SW480 (cell line): ENCODE measurements at places on chromosomes 7 and 10.

DNA sequence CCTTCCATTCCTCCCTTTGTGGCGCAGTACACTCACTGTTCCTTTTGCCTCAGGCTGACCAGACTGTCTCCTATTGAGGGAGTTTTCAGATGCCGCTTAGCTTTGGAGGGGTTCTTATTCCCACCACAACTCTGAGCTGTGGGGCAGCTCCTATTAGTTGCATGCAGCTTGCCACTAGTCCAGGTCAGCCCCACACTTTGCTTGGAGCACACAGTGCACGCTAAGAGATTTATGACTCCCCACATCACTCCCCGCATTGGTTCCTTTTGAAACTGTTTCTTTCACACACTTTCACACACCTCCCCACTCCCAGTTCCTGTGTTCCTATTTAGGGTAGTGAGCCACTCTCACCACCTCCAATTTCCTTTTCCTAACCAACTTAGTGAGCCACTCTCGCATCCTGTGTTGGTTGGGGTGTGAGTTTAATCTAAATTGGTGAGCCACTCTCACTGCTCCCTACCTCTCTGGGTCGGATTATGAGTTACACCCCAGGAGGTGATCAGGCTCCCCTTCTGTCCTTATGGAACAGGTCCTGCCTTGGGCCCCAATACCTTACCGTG, 10.4 kb upstream of the ZNF485 start:
- no peak for DNase-seq

GRCh38 chr10:74754381-74754821, 72.0 kb upstream of the KAT6B start:
- no peak for DNase-seq

- no peak for DNase-seq
Measured at GRCh38 chr7:112615701-112616100, 134.9 kb downstream of the LSMEM1 start.

DNA sequence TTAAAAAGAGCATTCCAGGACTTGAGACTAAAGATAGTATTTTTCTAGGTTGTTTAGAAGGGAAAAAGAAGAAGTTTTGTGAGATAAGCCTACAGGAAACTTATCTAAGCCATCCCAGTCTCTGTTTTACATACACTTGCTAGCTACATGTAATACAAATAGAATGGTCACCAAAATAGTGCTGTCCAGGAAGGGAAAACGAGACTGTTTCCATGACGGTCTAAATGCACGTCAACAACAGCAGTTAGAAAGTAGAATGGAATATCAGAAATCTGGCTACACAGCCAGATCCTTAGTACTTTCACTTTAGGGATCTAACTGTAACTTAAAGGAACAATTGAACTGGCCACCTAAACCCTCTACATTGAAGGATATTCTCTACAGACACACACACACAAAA, 117.6 kb downstream of the TSPAN12 start:
- no peak for DNase-seq

DNA sequence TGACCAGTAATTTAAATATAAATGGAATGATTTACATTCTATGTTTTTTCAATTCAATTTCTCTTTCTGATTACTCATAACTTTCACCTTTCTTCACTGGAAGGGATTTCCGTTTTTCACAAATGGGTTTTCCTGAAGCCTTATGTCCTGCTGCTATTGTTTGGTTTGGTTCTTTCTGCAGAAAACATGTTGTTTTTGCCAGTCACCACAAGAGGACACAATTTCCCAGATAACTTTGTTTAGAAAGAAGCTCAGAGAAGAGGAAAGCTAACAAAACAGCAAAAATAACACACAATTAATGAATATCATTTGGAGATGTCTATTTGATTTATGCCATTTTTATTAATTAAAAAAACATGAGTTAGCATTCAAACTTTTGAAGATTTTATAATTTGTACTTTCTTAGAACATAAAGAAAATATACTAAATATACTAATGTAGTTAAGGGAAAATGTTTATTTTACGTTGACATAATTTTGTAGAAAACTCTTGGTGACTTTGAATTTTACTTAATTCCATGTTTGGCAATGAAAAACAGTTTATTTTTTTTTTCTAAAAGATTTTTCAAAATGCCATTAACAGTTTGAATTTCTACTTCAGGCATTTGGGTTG, 4.6 kb upstream of the TWIST1 start:
- DNase-seq: peak; percentile 74

DNA sequence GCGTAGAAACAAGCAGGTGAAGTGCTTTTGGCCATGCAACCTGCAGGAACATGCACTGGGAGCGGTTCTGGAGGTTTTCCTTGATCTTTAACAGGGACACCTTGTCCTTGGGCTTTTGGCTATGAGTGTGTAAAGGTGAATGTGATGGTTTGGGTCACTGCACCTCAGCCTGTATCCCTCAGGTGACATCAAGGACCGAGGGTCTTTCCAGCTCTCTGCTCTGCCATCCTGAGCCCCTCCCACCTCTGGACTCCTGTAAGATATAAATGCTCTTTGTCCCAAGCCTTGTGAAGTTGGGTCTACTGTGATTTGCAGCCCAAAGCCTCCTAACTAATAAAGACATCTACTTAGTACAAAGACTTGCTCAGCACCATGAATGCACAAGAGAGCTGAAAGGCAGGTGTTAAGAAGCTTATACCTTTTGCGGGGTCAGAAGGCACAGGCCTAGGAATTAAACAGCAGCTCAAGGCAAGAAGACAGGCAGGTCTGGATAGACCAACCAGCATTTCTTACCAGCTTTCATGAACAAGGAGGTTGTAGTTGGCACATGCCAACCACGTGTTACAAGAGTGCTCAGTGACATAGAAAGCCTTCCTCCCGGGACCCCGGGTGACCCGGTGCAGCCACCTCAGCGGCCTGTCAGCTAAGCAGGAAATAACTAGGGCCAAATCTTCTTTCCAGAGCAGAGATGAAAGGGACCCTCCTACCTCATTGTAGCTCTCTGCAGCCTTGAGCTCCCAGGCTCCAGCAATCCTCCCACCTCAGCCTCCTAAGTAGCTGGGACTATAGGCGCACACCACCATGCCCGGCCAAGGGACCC, 89.9 kb downstream of the CARD11 start:
- DNase-seq: no peak

- DNase-seq: no peak
Measured at GRCh38 chr7:86980223-86980622, 79.2 kb downstream of the ELAPOR2 start.

- DNase-seq: no peak
Measured at GRCh38 chr7:39621784-39622411, 1.5 kb upstream of the RALA start.

GRCh38 chr7:141416650-141417270, 134.4 kb upstream of the AGK start:
- no peak for DNase-seq

- DNase-seq: no peak
Measured at GRCh38 chr7:81297317-81297716, 378.5 kb upstream of the SEMA3C start.

DNA sequence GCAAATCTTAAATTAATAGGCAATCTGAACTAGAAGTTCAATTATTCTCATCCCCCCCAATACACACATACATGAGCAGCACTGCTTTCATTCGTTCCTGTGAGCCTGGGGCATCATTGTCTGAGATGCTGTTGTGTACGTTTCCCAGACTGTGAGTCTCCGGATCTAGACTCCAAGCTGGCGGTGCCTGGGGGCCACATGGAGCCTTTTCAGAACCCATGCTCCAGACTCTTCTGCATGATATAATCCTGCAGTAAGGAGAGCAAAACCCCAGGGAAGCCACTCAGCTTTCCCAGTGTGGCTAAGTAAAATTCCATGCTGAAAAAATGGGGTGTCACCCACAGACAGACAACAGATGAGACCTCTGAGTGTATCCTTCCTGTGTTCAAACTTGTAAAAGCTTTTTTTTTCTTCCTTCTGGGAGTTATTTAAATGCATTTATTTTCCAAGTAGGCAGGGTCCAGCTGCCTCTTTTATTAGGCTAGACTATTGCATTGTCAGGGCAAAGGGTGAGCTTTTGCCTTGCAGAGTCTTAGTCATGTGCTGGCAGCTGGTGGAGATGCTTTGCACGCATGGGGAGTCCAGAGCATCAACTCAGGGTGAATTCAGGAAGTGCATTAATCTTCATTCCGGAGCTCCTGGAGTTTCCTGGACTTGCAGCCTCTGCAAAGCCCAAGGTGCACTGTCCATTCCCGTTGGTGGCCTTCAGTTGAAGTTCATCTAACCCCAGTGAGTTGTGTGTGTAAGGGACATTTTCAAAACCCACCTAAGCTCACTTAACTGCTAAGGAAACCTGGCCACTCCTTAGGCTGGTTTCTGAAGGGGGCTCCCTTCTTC, 185.7 kb upstream of the ADO start:
- DNase-seq: no peak

DNA sequence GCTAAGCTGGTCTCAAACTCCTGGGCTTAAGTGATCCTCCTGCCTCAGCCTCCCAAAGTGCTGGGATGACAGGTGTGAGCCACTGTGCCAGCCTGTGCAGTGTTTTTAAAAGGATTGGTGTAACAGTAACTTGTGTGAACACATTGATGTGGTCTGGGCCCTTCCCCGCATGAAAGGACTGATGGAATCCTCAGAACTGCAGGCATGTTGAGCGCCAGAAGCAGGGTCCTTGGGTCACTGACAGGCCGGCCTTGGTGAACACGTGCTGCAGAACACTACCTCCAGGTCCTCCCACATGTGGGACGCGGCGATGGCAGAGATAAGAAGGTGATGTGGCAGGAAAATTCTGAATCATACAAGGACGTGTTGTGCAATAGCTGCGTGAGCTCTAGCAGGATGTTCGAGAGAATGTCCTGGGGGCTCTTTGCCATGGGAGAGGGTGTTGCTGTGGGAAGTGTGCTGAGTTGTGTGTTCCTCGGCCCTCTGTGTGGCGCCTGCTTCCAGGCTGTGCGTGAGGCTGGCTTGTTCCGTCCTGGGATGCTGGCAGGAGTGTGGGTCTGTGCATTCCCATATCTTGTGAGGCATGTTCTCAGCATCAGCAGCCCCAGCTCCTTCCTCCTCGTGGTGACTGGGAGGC, 68.2 kb downstream of the DNAJB6 start:
- peak; percentile 91 for DNase-seq

DNA sequence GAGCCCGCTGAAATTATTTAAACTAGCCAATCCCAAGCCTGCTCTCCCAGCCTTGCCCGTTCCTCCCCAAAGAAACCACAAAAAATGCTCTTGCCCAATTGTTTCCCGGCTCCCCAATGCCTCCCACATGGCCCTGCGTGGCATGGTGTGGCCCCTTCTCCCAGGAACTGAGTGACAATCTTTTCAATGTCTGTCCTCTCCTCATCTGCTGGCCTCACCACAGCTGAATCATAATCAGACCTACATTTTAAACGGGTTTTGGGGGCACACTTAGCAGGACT, 201.5 kb downstream of the PRPF18 start:
- no peak for DNase-seq

DNA sequence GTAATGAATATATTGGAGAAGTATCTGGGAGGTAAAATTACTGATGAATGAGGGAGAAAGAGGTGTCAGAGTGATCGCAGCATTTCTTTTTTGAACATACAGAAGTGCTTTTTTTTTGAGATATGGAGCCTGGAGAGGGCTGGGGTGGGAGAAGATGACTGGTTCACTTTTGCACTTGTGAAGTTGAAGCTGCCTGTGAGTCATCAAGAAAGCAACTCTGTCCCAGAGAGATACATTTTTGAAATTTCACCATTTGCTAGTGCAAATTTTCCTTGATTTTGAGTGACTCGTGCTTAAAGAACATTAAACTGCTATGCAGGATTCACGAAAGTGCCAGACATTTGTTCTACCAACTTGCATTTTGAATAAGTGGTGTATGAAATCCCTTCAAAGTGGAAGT, 81.8 kb downstream of the ADRA2A start:
- no peak for DNase-seq

- no peak for DNase-seq
Measured at GRCh38 chr7:138799336-138800000, 1.5 kb upstream of the ATP6V0A4 start.

DNA sequence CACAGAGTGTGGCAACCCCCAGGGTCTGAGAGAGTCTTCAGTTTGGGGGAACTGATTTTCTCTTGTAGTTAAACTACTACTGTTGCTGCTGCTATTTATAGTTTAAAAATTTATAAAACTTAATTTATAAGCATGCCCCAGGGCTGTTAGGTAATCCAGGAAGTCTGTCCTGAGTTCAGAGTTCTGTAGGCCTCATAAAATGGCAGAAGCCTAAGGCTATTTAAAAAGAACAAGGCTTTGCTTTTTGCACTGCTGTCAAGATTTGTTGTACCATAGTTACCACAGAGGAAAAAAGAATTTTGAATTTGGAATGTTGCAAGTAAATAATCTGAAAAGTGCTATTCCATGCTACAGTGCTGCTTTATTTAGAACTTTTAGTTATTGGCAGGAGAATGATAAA, 66.1 kb downstream of the AGK start:
- DNase-seq: no peak

DNA sequence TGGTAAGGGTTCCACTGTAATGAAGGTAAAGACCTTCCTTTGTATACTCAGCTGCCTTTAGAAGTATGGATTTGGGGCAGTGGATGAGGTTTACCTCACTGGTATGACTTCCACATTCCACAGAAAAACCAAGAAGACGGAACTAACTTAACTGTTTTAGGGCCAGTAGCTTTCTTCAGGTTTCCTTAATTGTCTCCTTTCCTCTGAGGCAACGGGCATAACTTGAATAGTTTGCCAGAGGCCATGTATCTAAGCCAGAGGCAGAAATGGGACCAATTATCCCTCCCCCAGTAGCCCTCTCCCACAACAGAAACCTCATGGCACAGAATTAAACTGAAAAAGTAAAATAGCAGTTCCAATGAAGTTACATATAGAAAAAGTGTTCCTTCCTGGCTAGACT, 281.7 kb downstream of the PHTF2 start:
- DNase-seq: no peak

DNA sequence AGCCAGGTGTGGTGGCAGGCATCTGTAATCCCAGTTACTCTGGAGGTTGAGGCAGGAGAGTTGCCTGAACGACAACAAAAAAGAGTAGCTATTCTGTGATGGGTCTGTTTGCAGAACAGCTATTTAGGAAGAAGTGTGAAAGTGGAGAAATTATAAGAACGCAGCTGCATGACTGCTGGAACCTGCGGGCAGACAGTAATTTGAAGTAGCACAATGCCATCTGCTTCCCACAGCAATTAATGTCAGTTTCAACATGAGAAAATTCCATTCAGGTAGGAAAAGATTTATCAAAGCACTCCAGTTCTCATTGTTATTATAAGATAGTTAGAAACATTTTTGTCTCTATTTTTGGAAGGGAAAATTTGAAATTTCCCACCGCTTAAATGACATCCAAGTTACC, 21.5 kb downstream of the LAMB1 start:
- DNase-seq: no peak

DNA sequence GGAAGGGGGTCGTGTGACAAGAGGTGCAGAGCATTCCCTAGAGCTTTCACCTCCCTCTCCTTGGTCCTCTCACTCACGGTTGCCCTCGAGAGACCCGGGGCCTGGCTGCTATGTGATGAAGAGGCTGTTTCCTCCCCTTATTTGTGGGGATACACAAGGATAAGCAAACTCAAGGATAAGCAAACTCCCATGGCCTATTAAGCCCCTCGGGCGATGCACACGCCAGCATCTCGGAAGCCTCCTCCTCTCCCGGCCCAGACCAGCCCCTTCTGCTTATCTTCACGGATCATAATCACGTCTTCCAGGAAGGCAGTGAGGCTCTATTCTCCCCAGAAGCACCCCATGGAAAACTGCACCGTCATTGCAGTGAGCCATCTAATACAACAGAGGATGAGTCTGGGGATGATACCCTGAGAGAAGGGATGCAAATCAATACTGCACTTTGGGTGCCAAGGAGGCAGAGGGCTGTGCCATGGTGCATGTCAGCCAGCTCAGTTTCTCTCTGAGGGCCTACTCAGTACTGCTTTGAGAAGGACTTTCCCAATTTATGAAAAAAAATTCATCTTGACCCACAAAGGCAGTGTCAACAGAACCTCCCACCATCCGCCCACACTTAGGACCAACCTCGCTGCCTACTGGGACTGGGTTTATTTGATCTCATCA, 22.2 kb downstream of the TMEM273 start:
- no peak for DNase-seq
